ENCODE measurements at places on chromosomes 6 and 20. TPM values are rescaled to one million over a fixed set of nuclear protein-coding genes. Genes with fewer than 3 reads are reported as not detected.
A peak's percentile ranks its signal among the peaks of the same experiment; 100 is the strongest.

GRCh38 chr6:52271852-52272460 lies 12.6 kb downstream of the MCM3 start:
- H3K36me3 ChIP-seq: peaks cover 99% of the 10 kb centered on the region
- no peak for DNase-seq
- peak overlapping the region; percentile 76 for H3K27ac ChIP-seq

- H3K36me3 ChIP-seq: peaks cover 34% of the 10 kb centered on the region
- H3K27ac ChIP-seq: peak overlapping the region; percentile 41
- peak overlapping the region; percentile 60 for H3K4me3 ChIP-seq
- no peaks in the 10 kb centered on the region for H3K27me3 ChIP-seq
- peaks cover 36% of the 10 kb centered on the region for H3K4me1 ChIP-seq
Measured at GRCh38 chr6:30908700-30909099, 693 bp downstream of the GTF2H4 start.

DNA sequence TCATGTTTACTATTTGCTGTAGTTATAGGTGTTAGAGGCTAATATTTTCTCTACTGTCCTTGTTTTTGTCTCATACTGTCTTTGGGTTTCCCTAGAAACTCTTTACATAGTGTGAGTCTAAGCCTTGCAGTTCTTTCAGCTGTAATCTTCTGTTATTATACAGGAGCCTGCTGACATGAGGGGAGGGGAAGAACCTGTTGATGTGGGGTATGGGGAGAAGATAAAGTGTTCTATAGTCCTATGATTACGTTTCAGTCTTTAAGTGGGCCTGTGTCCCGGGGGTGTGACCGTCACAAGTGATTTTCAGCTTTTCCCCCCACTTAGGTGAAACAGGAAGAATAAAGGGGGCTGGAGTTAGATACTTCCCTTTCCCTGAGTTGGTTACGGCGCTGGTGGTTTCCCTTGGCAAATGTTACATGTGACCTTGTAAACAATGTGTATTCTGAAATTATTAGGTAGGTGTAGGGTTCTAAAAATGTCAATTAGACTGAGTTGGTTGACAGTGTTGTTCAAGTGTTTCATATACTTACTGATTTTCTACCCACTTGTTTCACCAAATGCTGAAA lies 41.3 kb downstream of the REV3L start:
- no peaks in the 10 kb centered on the region for H3K27me3 ChIP-seq
- no peak for DNase-seq
- H3K4me3 ChIP-seq: no peak overlapping the region
- peaks cover 29% of the 10 kb centered on the region for H3K4me1 ChIP-seq

DNA sequence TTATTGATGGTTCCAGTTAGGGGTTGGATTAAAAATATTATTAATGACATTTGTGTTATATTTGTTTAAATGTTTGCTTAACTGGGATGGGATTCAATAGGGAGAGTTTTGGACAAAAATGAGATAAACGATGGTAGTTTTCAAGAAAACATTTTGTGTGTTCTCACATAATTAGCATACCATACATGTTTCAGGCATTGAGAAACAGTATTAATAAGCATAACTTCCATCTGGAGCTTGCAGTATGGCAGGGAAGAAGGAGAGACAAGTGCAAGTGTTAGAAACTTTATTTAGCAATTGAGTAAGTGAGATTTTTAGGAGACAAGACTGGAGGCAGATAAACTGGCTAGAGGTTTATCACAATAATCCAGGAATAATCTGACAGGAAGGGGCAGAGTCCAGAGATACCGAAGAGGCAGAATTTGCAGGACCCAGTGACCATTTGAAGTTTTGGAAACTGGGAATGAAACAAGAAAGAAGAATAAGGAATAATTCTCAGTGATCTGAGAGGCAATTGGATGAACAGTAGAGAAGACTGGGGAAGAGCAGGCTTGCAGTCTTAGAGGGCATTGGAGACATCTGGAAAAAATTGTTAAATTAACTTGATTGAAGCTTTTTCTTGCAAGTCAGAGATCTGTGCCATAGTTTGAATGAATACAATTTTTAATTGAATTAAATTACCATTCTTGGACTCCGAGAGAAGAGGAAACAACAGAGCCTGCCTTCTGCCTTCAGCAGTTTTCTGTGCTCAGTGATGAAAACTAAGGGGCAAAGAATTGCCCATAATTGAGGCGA lies 73.0 kb upstream of the PTCHD4 start:
- H3K4me1 ChIP-seq: no peaks in the 10 kb centered on the region
- H3K27me3 ChIP-seq: no peaks in the 10 kb centered on the region
- no peak overlapping the region for H3K4me3 ChIP-seq
- no peak for DNase-seq

DNA sequence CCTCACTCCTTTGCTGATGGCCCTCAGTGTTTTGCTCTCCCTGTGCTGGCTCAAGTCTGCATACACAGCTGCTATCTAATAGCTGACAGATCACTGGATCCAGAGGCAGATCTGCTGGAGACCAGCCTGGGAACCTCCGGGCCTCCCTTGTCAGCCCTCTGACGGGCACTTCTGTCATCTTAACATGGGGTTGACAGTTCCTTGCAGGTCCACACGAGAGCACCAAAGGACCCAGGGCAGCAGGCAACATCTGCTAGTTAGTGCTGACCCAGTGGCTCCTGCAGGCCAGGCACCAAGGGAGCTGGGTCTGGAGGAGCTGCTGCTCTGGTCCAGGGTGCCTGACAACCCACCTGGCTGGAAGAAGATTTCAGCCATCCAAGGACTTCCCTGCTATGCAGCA lies 208.1 kb downstream of the UST start:
- H3K4me3 ChIP-seq: no peak overlapping the region
- DNase-seq: no peak
- no peaks in the 10 kb centered on the region for H3K27me3 ChIP-seq
- peaks cover 7% of the 10 kb centered on the region for H3K4me1 ChIP-seq
- H3K36me3 ChIP-seq: no peaks in the 10 kb centered on the region

MUC22 gene
- total RNA-seq: not detected

B3GALT4 gene
- 42.9 TPM for total RNA-seq

GZF1 gene
- total RNA-seq: 12.7 TPM

SASH1 gene
- 33.9 TPM for total RNA-seq

GTSF1L gene
- total RNA-seq: not detected

VIP gene
- 0.87 TPM for total RNA-seq

PKIB gene
- total RNA-seq: 61.1 TPM

Measured in stomach (tissue), 19 donors.